Uterus (tissue), 4 donors: ENCODE measurements at places on chromosomes 1 and 21. TPM values are rescaled to one million over a fixed set of nuclear protein-coding genes. Genes with fewer than 3 reads are reported as not detected.

Gene CCDC30
- 1.5 TPM for total RNA-seq

Gene ZMYND12
- total RNA-seq, result 0.59 TPM

Gene NPPB
- not detected for total RNA-seq

Gene MX1
- total RNA-seq, result 96.3 TPM

Gene PTGFR
- 64.0 TPM for total RNA-seq

Gene IL20
- not detected for total RNA-seq

Gene ADGRL2
- total RNA-seq, result 57.9 TPM

Gene OR2T35
- not detected for total RNA-seq

Gene FCGR2B
- 14.1 TPM for total RNA-seq

Gene XCL2
- total RNA-seq, result not detected

DNA sequence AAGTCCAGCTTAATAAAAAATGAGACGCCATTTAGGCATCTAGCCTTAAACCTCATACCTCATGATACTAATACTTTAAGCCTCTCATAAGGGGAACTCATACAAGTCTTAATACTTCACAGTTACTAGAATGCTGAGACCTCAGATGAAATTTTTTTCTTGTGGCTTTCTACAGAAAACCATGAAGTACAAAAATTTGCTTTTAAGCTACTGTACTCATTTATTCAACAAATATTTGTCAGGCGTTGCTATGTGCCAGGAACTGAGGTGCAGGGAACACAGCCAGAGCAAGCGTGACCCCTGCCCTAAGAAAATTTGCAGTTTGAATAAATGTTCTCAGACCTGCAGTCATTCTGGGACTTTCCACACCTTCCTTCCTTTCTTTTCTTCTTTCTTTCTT lies 150.6 kb downstream of the MRPL39 start:
- no peaks in the 10 kb centered on the region for H3K4me1 ChIP-seq
- no peaks in the 10 kb centered on the region for H3K36me3 ChIP-seq
- no peak overlapping the region for H3K27ac ChIP-seq
- H3K27me3 ChIP-seq, result no peaks in the 10 kb centered on the region
- no peak overlapping the region for H3K4me3 ChIP-seq

DNA sequence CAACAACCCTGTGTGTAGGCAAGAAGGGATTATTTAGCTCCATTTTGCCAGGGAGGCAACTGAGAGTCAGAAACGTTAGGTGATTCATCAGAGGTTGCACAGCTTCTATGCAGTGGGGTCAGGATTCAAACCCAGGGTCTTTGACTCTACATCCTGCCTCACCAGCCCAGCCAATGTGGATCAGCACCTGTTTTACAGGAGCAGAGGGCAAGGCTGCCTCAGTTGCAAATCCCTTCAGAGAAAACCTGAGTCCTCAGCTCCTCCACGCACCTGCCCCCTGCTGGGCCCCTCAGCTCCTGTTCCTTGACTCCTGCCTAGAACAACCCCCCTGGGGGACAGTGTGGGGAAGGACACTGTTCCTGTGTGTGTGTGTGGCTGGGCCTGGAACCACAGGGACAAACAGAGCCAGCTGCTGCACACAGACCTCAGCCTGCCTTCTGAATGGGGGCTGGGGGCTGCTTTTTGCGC lies 61.6 kb downstream of the LRRN2 start:
- no peak overlapping the region for H3K27ac ChIP-seq
- no peaks in the 10 kb centered on the region for H3K4me1 ChIP-seq
- H3K4me3 ChIP-seq, result no peak overlapping the region
- no peak for DNase-seq

DNA sequence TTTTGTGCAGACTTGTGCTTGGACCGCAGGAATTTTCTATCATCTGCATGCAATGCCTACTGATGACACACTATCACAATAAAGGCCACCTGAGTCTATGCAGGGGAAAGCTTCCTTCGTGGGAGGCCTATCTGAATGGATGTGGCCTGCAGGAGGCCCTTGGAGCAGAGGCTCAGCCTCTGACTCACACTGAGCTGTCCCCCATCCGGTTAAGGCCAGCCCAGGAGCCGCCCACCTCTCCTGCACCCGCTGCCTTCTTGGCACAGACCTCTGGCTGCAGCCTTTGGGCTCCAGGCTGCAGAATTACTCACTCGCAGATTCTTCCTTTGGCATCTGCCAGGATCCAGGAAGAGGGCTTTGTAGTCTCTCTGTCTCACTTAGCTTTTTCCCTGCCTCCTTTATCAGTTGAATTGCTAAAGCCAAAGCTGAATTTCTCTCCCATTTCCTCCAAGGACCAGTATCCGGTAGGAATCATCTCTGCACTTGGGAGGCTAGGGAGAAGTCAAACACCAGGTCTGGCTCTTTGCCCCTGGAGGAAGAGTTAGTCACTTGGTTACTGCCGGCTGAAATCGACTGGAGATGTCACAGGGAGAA lies 65.1 kb upstream of the JUN start:
- no peaks in the 10 kb centered on the region for H3K36me3 ChIP-seq
- peak overlapping the region; percentile 47 for H3K27ac ChIP-seq

- no peaks in the 10 kb centered on the region for H3K27me3 ChIP-seq
- no peak for DNase-seq
- no peak overlapping the region for H3K27ac ChIP-seq
- H3K4me1 ChIP-seq, result no peaks in the 10 kb centered on the region
- no peaks in the 10 kb centered on the region for H3K36me3 ChIP-seq
- no peak overlapping the region for H3K4me3 ChIP-seq
These were observed 24.2 kb downstream of the PGM1 start for GRCh38 chr1:63617450-63617849.

DNA sequence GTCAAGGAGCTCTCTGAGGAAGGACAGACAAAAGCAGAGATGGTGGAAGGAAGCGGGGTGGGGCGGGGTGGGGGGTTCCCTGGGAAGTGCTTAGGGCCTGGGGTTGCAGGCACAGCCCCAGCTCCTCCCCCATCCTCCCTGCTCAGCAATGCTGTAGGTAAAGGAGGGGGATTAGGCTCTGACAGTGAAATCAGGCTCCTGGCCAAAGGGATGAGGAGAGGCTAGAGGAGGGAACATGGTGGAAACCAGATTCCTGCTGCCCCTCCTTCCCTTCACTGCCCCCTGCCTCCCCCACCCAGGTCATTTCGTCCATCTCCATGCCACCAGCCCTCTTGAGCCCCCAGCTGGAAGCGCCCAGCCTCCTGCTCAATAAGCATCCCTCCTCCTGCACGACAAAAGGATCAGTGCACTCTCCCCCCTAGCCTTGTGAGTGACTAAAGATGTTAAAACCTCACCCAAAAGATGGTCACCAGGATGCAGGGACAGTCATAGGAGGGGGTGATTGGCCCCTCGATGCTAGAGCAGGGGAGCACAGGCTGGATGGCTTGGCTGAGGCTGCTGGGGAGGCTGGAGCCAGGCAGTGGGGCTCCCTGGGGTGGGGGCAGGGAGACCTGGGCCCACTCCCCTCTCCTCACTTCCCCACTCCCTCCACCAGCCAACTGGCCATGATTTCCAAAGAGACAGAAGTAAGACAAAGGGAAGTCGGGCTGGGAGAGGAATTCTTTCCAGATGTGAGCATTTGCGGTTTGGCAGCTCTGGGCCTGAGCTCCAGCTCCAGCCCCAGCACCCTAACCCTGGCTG lies 2.2 kb upstream of the CRABP2 start:
- no peaks in the 10 kb centered on the region for H3K27me3 ChIP-seq
- peak overlapping the region; percentile 92 for H3K27ac ChIP-seq
- peak; percentile 47 for DNase-seq

GRCh38 chr1:217315346-217315745 lies 315.5 kb downstream of the GPATCH2 start:
- no peaks in the 10 kb centered on the region for H3K36me3 ChIP-seq
- no peak overlapping the region for H3K4me3 ChIP-seq
- no peaks in the 10 kb centered on the region for H3K27me3 ChIP-seq
- no peak overlapping the region for H3K27ac ChIP-seq

DNA sequence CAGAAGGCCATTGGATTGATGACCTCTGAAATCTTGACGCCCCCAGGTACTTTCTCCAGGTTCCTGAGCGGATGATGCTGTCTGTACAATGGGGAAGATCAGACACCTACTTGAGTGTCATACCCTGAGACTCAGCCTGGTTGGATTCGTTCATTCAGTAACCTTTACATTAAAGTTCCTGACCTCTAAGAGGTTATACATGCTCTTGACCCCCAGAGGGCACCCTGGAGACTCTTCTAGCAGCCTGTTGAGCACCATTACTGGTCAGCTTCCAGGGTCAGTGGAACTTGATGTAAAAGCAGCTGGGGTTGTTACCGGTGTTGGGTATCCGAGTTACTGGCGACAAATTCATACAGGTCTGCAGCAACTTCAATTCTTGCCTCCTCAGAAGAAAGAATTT lies 114.3 kb upstream of the ZNF678 start:
- no peak overlapping the region for H3K4me3 ChIP-seq
- no peaks in the 10 kb centered on the region for H3K27me3 ChIP-seq
- no peak for DNase-seq

GRCh38 chr1:170221031-170221430 lies 75.3 kb downstream of the NTMT2 start:
- H3K36me3 ChIP-seq, result no peaks in the 10 kb centered on the region
- H3K27me3 ChIP-seq, result no peaks in the 10 kb centered on the region
- H3K27ac ChIP-seq, result peak overlapping the region; percentile 59
- H3K4me3 ChIP-seq, result no peak overlapping the region
- peak; percentile 76 for DNase-seq

DNA sequence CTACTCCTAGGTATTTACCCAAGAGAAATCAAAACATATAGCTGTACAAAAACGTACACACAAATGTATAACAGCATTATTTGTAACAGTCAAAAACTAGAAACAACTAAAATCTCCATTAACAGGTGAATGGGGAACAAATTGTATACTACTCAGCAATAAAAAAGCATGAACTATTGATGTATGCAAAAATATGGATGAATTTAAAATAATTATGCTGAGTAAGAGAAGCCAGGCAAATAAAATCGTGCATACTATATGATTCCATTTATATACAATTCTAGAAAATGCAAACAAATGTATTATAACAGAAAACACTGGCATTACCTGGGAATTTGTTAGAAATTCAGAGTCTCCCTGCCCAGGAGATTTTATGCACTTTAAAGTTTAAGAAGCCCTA lies 150.1 kb downstream of the GDAP2 start:
- no peaks in the 10 kb centered on the region for H3K27me3 ChIP-seq
- H3K4me1 ChIP-seq, result peaks cover 4% of the 10 kb centered on the region
- no peaks in the 10 kb centered on the region for H3K36me3 ChIP-seq
- no peak overlapping the region for H3K4me3 ChIP-seq

DNA sequence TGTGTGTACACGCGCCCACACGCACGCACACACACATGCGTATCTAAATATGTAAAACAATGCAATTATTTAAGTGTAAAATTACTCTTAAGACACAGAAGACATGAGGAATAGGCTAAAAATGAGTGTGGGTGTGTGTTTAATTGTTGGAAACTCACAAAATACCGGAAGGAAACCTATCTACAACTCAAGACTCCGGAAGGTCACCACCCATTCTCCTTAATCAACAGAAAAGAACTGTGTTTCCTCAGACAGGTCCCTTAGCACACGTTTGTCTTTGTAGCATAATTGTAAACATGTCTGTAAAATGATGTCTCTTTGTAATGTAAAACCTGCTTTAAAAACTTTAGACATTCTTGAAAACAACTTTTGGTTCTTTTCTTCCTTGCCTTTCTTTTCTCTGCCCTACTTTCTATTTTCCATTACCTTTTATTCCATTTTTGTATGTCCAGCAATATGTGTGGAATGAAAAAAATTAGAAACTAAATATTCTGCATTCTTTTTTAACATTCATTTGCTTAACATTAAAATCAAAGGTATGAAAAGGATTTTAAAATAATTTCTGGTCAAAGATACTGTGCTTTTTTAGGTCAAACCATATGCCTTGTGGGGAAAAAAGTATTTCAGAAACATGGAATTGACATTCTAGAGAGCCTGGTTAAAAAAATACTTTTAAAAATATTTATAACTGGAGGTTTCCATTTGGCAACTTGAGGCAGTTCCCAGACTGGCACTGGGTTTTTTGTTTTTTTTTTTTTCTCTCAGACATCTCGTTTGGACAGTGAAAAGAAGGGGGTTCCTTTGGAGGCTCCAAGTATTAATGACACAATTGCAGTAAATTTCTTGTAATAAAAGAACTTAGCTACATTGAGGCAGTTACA lies 46.2 kb downstream of the ATP5PF start:
- H3K27ac ChIP-seq, result no peak overlapping the region
- no peaks in the 10 kb centered on the region for H3K27me3 ChIP-seq
- H3K36me3 ChIP-seq, result no peaks in the 10 kb centered on the region
- H3K4me3 ChIP-seq, result no peak overlapping the region
- H3K4me1 ChIP-seq, result no peaks in the 10 kb centered on the region

DNA sequence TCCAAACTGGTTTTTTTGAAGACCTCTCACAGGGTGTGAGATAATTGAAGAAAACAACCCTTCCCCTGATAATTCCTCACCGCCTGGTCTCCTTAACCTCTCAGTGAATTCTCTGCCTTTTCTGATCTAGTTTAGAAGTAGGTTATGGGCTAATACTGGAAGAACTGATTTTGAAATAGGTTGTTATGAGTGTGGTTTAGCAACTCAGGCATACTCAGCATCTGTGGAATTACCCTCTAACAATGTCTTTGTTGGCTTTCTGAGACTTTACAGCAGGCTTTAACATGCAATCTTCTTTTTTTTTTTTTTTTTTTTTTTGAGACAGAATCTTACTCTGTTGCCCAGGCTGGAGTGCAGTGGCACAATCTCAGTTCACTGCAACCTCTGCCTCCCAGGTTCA lies 10.3 kb upstream of the PLD5 start:
- no peaks in the 10 kb centered on the region for H3K36me3 ChIP-seq
- no peaks in the 10 kb centered on the region for H3K27me3 ChIP-seq
- H3K27ac ChIP-seq, result no peak overlapping the region

DNA sequence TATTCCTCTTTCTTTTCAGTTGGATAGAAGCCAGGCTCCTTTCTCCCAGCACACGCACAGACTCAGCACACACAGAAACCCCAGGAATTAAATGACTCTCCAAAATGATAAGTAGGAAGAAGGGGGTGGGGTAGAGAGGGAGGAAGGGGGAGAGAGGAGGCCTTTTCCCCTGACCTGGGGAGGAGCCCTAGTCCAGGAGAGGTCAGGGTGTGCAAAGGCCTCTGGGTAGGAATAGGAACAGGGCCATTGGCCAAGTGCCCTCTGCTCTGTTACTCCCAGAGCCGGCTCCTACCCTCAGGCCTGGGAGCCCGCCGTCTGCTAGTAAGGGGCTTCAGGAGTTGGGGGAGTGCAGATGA lies 35.6 kb upstream of the PUM1 start:
- H3K36me3 ChIP-seq, result no peaks in the 10 kb centered on the region
- H3K4me1 ChIP-seq, result no peaks in the 10 kb centered on the region
- no peak for DNase-seq
- no peak overlapping the region for H3K27ac ChIP-seq
- no peaks in the 10 kb centered on the region for H3K27me3 ChIP-seq
- no peak overlapping the region for H3K4me3 ChIP-seq

DNA sequence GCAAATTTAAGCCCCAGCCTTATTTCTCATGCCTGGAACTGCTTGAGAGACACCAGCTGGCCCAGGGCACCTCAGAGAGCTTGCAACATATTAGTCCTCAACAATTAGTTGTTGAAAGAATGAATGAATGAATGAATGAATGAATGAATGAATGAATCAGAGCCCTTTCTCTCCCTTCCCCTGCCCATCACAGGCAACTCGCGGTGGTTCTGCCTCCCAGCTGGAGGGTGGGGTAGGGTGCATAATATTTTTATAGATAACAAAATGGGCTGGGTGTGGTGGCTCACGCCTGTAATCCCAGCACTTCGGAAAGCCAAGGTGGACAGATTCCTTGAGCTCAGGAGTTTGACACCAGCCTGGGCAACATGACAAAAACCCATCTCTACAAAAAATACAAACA lies 110.1 kb downstream of the CCDC185 start:
- H3K27me3 ChIP-seq, result no peaks in the 10 kb centered on the region
- H3K4me1 ChIP-seq, result no peaks in the 10 kb centered on the region
- DNase-seq, result no peak
- no peaks in the 10 kb centered on the region for H3K36me3 ChIP-seq
- no peak overlapping the region for H3K4me3 ChIP-seq

- H3K36me3 ChIP-seq, result no peaks in the 10 kb centered on the region
- no peak overlapping the region for H3K27ac ChIP-seq
- no peaks in the 10 kb centered on the region for H3K4me1 ChIP-seq
- no peaks in the 10 kb centered on the region for H3K27me3 ChIP-seq
These were observed 74.9 kb upstream of the MORC3 start for GRCh38 chr21:36245115-36245514.
